ENCODE measurements at places on chromosomes 5 and 9.
A peak's percentile ranks its signal among the peaks of the same experiment; 100 is the strongest.

GRCh38 chr5:128646176-128646575, 108.1 kb upstream of the FBN2 start:
- DNase-seq, result no peak

- DNase-seq, result no peak
Observed at GRCh38 chr5:69467442-69468225, 25.0 kb upstream of the OCLN start.

DNA sequence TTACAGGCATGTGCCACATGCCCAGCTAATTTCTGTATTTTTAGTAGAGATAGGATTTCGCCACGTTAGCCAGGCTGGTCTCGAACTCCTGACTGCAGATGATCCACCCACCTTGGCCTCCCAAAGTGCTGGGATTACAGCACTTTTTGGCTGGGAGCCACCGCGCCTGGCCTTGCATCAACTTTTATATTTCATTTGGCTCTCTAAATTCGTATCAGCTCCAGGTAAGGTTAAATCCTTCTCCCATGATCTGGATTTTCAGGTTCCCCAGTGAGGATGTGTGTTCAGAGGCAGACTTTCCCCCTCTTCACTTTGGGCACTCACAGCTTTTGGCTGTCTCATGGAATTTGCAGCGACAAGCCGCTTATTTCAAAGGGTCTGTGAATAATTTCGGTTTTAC, 16.8 kb upstream of the RNF38 start:
- no peak for DNase-seq

DNA sequence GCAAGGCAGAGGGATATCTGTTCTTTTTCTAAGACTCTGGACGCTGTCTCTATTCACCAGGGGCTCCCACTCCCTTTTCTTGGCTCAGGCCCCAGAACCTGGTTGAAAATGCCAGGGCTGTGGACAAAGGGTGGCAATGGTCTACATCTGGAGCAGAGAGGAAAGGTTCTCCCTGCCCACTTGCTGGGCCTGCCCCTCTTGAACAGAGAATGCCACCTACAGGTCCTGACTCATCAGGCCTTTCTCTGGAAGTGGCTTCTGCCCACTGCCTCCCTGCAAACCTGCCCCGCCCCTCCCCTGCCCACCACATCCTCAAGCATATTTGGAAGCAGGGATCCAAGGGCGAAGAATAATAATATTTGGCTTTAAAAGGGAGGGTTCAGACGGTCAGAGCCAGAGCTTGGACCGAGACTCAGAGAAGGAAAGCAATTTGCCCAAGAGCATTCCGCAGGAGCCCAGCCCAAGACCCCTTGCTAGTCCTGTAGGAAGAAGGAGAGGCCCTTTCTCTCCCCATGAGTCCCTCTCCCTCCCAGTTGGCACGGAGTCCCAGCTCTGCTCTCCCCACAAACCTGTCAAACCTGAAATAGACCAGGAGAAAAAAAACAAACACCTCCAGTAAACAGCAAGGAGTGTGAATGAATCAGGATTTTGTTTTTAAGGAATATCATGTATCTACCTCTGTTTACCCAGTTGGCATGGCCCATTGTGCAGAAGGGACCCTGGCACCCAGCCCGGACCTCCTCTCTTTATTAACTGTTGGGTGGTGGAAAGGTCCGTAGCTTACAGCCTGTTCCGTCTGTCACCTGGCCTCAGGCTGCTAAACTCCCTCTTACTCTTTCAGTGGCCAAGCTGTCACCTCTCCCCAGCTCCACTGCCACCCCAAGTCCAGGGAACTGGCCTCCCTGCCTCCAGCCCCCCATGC, 37.7 kb upstream of the STXBP1 start:
- DNase-seq, result peak; percentile 87

DNA sequence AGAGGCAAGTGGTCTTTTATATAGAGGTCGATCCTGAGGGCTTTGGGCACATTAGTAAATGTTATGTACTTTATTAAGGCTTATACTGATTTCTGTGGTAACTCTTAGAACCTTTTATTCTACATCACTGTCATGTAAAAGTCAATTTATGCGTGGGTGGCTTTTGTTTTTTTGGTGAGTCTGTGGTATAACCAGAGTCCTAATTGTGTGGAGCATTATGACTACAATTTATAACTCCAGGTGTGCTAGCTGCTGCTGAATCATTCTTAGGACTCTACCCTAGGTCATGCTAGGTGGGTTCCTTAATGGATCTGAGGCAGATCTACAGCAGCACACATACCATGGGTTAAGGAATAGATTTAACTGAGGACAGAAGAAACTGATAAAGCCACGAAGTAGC, 33.9 kb upstream of the KCNN2 start:
- no peak for DNase-seq

Data from inflammatory macrophage treated with lipopolysaccharide for 1 hour (primary cell).